Ammon's horn (tissue), 1 donor: ENCODE measurements at places on chromosomes 7 and 10.

DNA sequence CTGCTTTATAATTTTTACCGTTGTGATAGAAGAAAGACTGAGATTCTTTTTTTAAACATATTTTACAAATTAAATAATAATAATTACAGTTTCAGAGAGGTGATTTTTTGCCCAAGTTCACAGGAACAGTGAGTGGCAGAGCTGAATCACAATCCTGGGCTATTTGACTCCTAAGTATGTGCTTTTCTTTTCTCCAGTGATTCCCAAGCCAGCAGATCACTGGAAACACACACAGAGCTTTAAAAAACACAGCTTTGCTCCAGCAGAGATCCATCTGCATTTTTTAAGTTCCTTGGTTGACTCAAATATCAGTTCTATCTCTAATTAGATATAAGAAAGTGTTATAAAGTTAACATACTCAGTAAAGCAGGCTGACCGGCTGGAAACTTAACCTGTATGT lies 69.0 kb downstream of the AHR start:
- DNase-seq = no peak

- no peak for DNase-seq
Measured at GRCh38 chr7:157814931-157815705, 478.3 kb downstream of the DNAJB6 start.

DNA sequence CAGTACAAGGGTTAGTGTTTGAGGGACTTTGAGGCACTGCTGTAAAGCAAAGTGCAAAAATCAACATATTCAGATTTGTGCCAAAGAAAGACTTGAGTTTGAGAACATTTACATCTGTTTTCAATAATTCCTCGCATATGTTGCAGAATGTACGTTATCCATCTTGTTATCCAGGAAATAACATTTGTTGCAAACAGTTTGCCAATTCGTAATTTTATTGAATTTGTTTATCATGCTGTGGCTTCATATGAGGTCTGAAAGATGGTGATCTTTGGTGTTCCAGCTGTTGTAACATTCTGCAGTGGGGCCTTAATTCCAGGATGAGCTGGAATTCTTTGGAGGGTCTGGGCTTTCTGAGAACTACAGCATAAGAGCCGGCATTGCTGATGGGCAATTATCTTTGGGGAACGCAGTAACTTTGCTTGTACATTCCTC lies 396.2 kb downstream of the LRMDA start:
- no peak for DNase-seq

- no peak for DNase-seq
Measured at GRCh38 chr7:77674878-77675277, 21.4 kb upstream of the RSBN1L start.

- DNase-seq = no peak
Measured at GRCh38 chr7:44693641-44694313, 54.9 kb upstream of the ZMIZ2 start.

GRCh38 chr10:92574548-92575261 lies 812 bp upstream of the IDE start:
- DNase-seq = no peak
